ENCODE measurements at places on chromosomes 11 and 22.

- no peak for DNase-seq
Observed at GRCh38 chr11:23078289-23078971, 218.2 kb upstream of the CCDC179 start.

DNA sequence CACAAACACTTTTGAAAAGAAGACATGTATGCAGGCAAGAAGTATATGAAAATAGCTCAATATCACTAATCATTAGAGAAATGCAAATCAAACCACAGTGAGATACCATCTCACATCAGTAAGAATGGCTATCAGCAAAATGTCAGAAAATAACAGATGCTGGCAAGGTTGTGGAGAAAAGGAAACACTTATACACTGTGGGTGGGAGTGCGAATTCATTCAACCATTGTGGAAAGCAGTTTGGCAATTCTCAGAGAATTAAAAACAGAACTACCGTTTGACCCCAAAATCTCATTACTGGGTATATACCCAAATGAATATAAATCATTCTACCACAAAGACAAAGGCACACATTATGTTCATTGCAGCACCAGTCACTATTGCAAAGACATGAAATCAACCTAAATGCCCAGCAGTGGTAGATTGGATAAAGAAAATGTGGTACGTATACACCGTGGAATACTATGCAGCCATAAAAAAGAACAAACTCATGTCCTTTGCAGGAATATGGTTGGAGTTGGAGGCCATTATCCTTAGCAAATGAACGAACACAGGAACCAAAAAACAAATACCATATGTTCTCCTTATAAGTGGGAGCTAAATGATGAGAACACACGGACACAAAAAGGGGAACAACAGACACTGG is 18.5 kb downstream of the MMP13 start:
- no peak for DNase-seq

DNA sequence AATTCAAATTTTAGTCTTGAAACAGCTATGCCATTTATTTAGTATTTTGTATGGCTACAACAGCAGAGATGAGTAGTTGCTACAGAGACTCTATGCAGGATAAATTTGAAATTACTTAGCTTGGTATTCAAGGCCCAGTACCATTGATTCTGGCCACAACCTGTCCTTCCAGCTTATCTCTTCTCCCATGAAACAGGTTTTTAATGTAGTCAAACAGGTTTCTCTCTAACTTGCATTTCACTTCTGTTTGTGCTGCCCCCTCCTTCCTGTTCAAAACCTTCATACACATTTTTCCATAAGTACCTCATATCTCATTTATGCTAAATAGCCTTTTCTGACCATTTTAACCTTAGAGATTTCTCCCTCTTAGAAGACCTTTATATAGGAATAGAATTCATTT is 3.3 kb downstream of the USP47 start:
- DNase-seq = no peak

DNA sequence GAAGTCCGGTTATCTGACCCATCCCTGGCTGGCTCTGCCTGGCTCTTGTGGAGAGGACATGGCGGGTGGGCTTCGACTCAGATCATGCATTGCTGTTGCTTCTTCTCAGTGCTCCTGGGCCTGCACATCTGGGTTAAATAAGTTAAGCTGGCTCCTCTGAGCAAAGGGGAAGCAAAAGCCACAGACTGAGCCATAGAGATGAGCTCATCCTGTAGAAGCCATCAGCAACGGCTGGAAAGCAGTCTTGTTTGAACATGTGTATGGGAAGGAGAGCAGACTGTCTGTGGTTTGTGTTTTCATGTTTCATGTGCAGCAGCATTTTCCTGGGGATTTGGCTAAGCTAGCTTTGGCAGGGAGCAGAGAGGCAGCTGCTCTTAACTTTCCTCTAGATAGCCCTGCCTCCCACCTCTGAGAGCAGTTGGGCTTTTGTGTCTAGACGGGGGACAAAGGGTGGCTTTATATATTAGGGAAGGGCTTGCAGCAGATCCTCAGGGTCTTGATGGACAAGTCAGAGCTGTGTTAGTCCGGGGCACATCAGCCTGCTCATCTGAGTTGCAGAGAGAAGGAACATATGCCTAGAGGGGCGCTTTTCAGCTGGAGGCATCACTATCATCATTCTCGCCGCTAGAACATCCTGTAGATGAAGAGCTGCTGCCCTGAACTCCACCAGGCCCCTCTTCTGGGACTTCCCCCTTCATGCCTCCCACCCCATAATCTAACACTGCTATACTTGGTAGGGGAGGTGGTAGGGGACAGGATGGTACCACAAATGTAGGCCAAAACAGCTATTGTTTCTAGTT is 14.9 kb downstream of the DCPS start:
- no peak for DNase-seq

DNA sequence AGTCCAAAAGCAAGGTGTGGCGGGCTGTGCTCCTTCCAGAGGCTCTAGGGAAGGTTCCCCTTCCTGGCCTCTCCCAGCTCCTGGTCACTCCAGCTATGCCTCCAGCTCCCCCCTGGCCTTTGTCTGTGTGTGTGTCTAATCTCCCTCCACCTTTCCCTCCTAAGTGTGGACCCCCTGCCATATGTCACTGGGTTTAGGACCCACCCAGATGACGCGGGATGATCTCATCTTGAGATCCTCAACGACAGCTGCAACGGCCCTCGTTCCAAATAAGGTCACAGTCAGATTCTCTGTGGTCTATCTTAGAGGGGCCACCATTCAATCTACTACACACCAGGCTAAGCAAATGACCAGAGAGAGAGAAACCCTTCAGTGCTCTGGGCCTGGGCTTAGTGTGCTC is 107.9 kb downstream of the ARHGAP8 start:
- DNase-seq = no peak

GRCh38 chr22:42670921-42671709 is 21.9 kb upstream of the CYB5R3 start:
- DNase-seq = no peak

DNA sequence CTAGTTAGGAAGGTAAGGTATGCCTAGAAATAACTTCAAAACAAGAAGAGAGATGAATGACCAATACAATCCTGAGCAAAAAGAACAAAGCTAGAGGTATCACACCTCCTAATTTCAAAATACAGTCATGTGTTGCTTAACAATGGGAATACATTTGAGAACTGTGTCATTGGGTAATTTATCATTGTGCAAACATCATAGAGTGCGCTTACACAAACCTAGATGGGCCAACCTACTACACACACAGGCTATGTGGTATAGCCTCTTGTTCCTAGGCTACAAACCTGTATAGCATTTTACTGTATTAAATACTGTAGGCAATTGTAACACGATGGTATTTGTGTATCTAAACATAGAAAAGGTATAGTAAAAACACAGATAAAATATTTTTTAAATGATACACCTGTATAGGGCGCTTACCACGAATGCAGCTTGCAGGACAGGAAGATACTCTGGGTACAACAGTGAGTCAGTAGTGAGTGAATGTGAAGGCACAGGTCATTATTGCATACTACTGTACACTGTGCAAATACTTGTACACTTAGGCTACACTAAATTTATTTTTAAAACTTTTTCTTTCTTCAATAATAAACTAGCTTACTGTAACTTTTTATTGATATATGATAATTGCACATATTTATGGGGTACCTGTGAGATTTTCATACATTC is 48.2 kb downstream of the STK33 start:
- no peak for DNase-seq

- DNase-seq = no peak
Observed at GRCh38 chr11:10294290-10294953, 403 bp upstream of the SBF2 start.

- DNase-seq = no peak
Observed at GRCh38 chr22:48414651-48415050, 1413.0 kb downstream of the BRD1 start.

DNA sequence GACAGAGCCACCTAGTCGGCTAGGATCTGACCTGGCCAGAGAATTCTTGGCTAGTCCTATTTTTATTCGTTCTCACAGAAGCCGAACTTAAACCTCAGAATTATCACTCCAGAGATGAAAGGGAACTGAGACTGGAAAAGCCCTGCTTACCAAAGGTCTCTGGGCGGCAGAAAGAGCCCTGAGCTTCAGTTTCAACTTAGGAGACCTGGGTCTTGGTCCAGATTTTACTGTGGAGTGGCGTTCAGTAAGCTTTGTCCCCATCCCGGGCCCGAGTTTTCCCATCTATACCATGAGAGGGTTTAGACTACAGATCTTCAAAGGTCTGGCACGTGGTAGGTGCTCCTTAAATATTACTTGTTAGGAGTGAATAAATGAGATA is 516 bp downstream of the NEU3 start:
- no peak for DNase-seq

- no peak for DNase-seq
Observed at GRCh38 chr11:26762089-26762488, 40.2 kb upstream of the SLC5A12 start.
